ENCODE measurements at places on chromosomes 4 and X. TPM values are rescaled to one million over a fixed set of nuclear protein-coding genes. Genes with fewer than 3 reads are reported as not detected.

DNA sequence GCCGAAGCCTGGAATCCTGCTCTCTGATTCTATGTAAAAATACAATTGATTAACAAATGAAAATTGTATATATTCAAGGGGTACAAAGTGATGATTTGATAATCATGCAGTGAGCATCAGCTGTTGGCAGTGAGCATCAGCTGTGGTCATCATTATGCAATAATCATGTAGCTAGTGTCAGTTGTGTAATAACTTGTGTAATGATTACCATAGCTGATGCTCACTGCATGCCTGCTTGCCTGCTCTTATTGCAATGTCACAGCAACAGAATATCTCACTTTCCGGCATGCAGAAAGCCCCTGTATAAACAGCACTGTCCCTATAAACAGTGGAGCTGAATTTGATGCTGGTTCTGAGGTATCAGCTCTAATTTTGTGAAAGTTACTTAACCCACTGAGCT, 46.8 kb downstream of the SULT1B1 start:
- H3K4me1 ChIP-seq = no peaks in the 10 kb centered on the region
- H3K27me3 ChIP-seq = no peaks in the 10 kb centered on the region
- no peak overlapping the region for H3K27ac ChIP-seq
- H3K4me3 ChIP-seq = no peak overlapping the region
- H3K36me3 ChIP-seq = no peaks in the 10 kb centered on the region

The BRS3 gene
- total RNA-seq = not detected

The ATP1B4 gene
- not detected for total RNA-seq

DNA sequence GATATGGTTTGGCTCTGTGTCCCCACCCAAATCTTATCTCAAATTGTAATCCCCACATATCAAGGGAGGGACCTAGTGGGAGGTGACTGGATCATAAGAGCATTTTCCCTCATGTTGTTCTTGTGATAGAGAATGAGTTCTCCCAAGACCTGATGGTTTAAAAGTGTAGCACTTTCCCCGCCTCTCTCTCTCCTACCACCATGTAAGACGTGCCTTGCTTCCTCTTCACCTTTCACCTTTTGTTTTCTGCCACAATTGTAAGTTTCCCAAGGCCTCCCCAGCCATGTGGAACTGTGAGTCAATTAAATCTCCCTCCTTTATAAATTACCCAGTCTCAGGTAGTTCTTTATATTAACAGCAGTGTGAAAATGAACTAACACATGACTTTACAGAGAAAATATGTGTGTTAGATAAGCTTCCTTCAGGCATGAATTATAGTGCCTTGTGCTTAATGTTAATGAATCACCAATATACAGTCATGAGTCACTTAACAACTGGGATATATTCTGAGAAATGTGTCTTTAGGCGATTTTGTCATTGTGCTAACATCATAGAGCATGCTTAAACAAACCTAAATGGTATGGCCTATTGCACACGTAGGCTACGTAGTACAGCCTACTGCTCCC, 37.9 kb downstream of the PDGFC start:
- no peak overlapping the region for H3K27ac ChIP-seq
- H3K4me3 ChIP-seq = no peak overlapping the region
- DNase-seq = no peak
- H3K36me3 ChIP-seq = no peaks in the 10 kb centered on the region

The AKAP14 gene
- total RNA-seq = not detected

The TEC gene
- 2.0 TPM for total RNA-seq

All from activated CD8-positive, alpha-beta memory T cell treated with anti-CD3 and anti-CD28 coated beads, Interleukin-2, amount 10 ng/mL, durations not matched to agents 7 days and 5 days (primary cell).